ENCODE measurements at places on chromosomes 16 and 17.

DNA sequence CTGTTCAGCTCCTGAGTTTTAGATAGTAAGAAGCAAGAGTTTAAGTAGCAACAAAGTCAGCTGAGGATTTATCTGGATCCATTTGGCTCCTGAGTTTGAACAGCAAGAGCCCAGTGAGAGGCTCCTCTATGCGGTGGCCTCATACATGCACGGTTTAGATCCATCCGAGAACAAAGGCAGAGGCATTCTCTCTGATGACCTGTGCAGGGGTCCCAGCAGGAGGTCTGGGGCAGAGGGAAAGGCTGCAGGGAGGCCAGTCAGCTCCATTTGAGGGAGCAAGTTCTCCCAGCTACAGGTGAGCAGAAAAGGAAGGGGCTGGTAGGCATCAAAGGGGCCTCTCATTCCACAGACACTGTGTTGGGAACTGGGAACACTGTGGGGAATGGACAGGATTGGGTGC, 16.5 kb downstream of the PITPNM3 start:
- no peak for DNase-seq

DNA sequence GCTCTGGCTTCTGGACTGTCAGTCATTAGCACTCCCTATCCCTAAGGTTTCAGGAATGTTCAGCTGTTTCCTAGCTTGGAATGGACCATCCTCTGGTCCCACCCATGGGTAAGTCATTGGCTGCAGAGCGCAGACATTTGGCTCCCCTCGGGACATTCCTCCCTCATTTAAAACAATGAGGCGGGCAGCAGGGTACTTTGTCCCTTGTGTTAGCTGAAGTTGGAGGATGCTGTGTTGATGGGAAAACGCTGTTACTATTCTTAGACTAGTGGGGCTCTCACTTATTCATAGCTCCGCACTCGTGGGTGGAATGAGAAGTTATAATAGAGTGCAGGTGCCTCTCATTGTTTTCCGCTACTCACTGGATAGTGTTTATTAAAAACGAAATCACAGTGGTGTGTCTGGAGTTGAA, 673.8 kb downstream of the WWOX start:
- no peak for DNase-seq

- DNase-seq: no peak
Measured at GRCh38 chr16:10683170-10683569, 11.6 kb downstream of the TEKT5 start.

- no peak for DNase-seq
Measured at GRCh38 chr16:23710504-23710903, 2.5 kb downstream of the ERN2 start.

DNA sequence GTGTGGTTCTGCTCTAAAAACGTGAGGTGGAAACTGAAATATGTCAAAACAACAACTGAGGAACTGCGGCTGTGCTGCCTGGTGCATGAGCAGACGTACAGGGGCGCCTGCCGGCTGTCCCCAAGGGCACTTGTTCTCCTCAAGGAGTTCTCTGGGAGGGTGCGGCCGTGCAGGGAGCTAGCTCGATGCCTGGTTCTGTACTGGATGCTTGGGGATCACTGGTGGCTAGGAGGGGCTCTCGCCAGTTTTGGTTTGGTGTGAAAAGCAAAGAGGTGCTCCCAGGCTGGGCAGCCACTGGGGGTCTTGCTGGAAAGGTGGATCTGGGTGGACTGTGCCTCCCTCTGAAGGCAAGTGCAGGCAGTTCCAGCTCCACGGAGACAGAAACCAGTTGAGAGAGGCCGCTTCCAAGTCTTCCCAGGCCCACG, 41.9 kb upstream of the ATP2A3 start:
- no peak for DNase-seq

DNA sequence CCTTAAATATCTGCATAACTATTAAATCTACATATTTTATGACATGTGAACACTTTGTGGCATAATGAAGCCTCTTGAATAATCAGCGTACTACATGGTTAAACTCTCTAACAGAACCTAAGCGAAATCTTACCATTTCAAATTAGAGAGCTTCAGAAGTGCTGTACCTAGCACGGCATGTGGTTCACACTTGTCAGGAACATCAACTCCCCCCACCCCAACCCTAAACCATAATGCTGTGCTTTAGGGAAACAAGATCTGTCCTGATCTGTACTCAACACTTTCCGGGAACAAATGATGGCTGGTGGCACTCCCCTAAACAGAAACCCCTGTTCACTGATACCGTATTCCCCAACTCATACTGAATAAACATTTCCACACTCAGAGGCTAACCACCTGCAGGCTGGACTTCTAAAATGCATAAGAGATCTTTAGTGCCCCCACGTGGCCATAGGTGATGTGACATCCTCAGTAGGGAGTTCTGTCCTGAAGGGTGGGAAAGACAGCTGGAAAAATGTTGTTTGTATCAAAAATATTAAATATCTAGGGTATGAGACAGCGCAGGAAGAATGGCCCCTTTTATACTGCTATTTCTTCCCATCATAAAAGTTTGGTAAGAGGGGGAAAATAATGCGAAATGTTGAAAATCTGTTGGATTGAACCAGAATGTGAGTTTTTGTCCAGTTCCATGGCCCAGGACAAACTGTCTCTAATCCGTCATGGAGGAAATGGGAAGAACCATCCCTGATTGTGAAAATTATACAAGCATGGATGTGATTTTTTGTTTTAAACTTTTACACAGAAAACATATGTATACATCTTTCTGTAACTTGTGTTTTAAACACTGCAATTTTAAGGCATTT, 88.6 kb downstream of the USP31 start:
- DNase-seq: peak; percentile 28

GRCh38 chr17:82912484-82913089, 72.8 kb upstream of the ZNF750 start:
- no peak for DNase-seq

Measured in Kasumi-1 (cell line).